ENCODE measurements at places on chromosomes 6 and 20. TPM values are rescaled to one million over a fixed set of nuclear protein-coding genes. Genes with fewer than 3 reads are reported as not detected.

The RNGTT gene
- 20.9 TPM for total RNA-seq

The OPN5 gene
- total RNA-seq, result not detected

The GJA1 gene
- total RNA-seq, result 3.5 TPM

The RNF39 gene
- total RNA-seq, result 0.95 TPM

The HMGN3 gene
- total RNA-seq, result 13.3 TPM

- no peaks in the 10 kb centered on the region for H3K27me3 ChIP-seq
- H3K4me1 ChIP-seq, result no peaks in the 10 kb centered on the region
- no peak for DNase-seq
- no peak overlapping the region for H3K27ac ChIP-seq
These were observed 691.8 kb downstream of the QKI start for GRCh38 chr6:164106345-164106769.

DNA sequence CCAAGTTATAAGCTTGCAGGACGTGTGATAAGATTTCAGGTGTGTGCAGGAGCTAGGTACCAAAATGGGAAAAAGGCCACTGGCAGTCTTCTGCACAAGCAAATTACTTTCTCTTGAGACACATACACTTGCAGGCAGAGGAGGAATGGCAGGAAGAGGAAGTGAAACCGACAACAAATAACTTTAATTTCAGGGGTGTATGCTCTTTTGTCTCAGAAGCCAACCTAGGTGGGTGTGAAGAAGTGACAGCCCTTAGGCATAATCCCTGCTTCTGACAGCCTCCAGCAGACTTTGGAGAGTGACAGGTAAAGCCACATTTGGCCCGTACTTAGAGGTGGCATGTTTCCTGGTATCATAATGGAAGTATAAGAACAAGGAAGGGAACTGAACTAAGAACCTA lies 118.8 kb upstream of the TRAF3IP2 start:
- no peak overlapping the region for H3K27ac ChIP-seq
- H3K36me3 ChIP-seq, result no peaks in the 10 kb centered on the region
- H3K27me3 ChIP-seq, result no peaks in the 10 kb centered on the region
- no peak overlapping the region for H3K4me3 ChIP-seq
- no peaks in the 10 kb centered on the region for H3K4me1 ChIP-seq

- no peaks in the 10 kb centered on the region for H3K4me1 ChIP-seq
- no peak overlapping the region for H3K4me3 ChIP-seq
- DNase-seq, result no peak
These were observed 68.9 kb downstream of the PERP start for GRCh38 chr6:138038142-138038870.

DNA sequence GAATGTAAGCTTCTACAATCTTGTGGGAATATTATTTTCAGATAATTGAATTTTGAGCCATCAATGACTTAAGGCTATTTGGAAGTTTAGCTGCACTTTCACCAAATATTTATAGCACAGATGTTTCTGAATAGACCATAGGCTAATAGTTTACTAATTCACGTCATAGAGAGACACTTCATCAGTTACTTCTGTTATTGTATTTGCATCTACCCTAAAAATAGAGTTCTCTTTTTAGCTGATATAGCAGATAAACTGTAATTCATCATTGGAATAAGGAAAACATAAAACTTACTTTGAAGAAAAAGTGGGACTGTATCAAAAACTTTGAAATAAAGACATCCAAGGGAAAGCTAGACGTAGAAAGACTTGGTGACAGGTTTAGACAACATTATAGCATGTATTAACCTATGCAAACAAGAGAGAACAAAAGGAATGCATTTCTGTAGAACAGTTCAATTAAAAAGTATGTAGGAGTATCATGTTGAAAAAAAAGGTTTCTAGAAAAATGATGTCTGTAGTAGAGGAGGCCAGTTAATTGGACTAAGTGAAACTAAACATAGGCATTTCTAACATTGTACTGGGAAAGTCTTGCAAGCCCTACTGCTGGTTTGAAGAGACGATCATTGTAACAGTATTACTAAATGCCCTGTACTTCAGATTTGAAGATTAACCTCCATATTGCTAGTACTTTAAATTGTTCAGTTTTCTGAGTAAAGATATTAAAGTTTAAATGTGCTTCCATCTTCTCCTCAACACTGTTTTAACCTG lies 123.3 kb downstream of the ZFAND3 start:
- no peaks in the 10 kb centered on the region for H3K36me3 ChIP-seq
- no peak overlapping the region for H3K4me3 ChIP-seq
- no peak for DNase-seq
- peaks cover 5% of the 10 kb centered on the region for H3K4me1 ChIP-seq
- H3K27ac ChIP-seq, result no peak overlapping the region

DNA sequence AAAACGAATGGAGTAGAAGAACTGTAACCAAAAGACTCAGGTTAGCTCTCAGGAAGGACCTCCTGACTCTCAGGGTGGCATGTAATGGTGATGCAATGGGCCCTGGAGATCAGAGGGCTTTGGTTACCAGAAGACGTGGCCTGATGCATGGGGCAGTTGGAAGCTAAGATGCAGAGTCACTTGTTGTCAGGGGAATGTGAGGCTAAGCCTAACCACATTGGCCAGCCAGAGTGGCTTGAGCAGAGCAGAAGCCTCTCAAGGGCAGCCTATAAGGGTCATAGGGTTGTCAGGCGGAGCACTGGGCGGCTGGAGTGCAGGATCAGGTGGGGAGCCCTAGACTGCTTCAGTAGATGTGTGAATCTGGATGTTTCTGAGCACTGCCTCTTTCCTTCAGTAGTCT lies 5.9 kb downstream of the CNBD2 start:
- H3K27ac ChIP-seq, result no peak overlapping the region
- no peak for DNase-seq
- H3K4me1 ChIP-seq, result no peaks in the 10 kb centered on the region
- no peak overlapping the region for H3K4me3 ChIP-seq
- H3K27me3 ChIP-seq, result no peaks in the 10 kb centered on the region

GRCh38 chr6:82074556-82074955 lies 173.0 kb downstream of the IBTK start:
- H3K36me3 ChIP-seq, result no peaks in the 10 kb centered on the region
- no peak overlapping the region for H3K27ac ChIP-seq
- no peak overlapping the region for H3K4me3 ChIP-seq
- H3K27me3 ChIP-seq, result no peaks in the 10 kb centered on the region

GRCh38 chr6:143039548-143039947 lies 21.1 kb upstream of the AIG1 start:
- DNase-seq, result no peak
- no peak overlapping the region for H3K4me3 ChIP-seq
- H3K27ac ChIP-seq, result no peak overlapping the region
- H3K36me3 ChIP-seq, result no peaks in the 10 kb centered on the region
- no peaks in the 10 kb centered on the region for H3K27me3 ChIP-seq

GRCh38 chr20:45894797-45895196 lies 3.7 kb downstream of the CTSA start:
- H3K27me3 ChIP-seq, result no peaks in the 10 kb centered on the region
- no peak overlapping the region for H3K4me3 ChIP-seq
- H3K36me3 ChIP-seq, result no peaks in the 10 kb centered on the region

GRCh38 chr6:143141442-143141841 lies 80.8 kb downstream of the AIG1 start:
- no peaks in the 10 kb centered on the region for H3K27me3 ChIP-seq
- H3K36me3 ChIP-seq, result no peaks in the 10 kb centered on the region
- no peak for DNase-seq
- H3K4me1 ChIP-seq, result no peaks in the 10 kb centered on the region
- no peak overlapping the region for H3K27ac ChIP-seq
- no peak overlapping the region for H3K4me3 ChIP-seq

DNA sequence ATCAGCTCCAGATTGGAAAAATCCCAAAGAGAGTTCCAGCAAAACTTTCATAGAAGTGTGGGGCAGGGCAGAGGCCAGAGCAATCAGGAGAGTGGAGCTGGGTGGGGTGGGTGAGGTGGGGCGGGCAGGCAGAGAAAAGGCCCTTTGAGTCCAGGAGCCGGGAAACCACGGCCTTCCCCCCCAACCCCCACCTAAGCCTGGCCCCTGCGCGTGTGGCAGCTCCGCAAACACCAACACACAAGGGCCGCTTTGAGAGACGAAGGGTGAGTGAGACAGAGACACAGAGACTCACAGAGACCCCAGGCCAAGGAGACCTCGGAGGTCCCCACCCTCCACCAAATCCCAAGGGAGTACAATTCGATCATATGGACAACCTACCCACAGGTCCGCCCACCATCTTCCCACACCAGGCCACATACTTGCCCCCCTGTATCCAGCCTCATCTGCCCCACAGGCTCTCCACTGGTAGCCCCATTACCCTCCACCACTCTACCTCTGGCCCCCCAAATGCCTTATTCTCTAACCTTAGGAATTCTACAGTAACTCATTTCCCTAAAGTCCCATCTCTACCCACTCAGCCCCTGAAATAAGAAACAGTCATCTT lies 1.7 kb downstream of the COL11A2 start:
- H3K27ac ChIP-seq, result no peak overlapping the region
- H3K36me3 ChIP-seq, result peaks cover 10% of the 10 kb centered on the region
- no peak for DNase-seq
- H3K4me1 ChIP-seq, result peaks cover 20% of the 10 kb centered on the region
- no peak overlapping the region for H3K4me3 ChIP-seq
- H3K27me3 ChIP-seq, result peaks cover 37% of the 10 kb centered on the region

- DNase-seq, result no peak
- H3K27ac ChIP-seq, result peak overlapping the region; percentile 78
- H3K27me3 ChIP-seq, result no peaks in the 10 kb centered on the region
- no peak overlapping the region for H3K4me3 ChIP-seq
These were observed 27.6 kb downstream of the CNKSR3 start for GRCh38 chr6:154482858-154483257.

The IMPG1 gene
- total RNA-seq, result not detected

- peak overlapping the region; percentile 94 for H3K27ac ChIP-seq
- H3K4me1 ChIP-seq, result peaks cover 43% of the 10 kb centered on the region
- no peak for DNase-seq
- H3K4me3 ChIP-seq, result no peak overlapping the region
- peaks cover 4% of the 10 kb centered on the region for H3K27me3 ChIP-seq
These were observed 1.4 kb upstream of the SLC29A1 start for GRCh38 chr6:44221961-44222335.

- H3K27ac ChIP-seq, result no peak overlapping the region
- H3K4me1 ChIP-seq, result no peaks in the 10 kb centered on the region
- H3K36me3 ChIP-seq, result no peaks in the 10 kb centered on the region
- no peak for DNase-seq
These were observed 261.4 kb upstream of the CDH4 start for GRCh38 chr20:60990643-60991042.

The NFKBIL1 gene
- 29.5 TPM for total RNA-seq

The NELFE gene
- total RNA-seq, result 82.5 TPM

The VSX1 gene
- total RNA-seq, result not detected

- no peaks in the 10 kb centered on the region for H3K27me3 ChIP-seq
- no peaks in the 10 kb centered on the region for H3K36me3 ChIP-seq
- DNase-seq, result no peak
These were observed 49.3 kb downstream of the CD83 start for GRCh38 chr6:14166839-14167238.

DNA sequence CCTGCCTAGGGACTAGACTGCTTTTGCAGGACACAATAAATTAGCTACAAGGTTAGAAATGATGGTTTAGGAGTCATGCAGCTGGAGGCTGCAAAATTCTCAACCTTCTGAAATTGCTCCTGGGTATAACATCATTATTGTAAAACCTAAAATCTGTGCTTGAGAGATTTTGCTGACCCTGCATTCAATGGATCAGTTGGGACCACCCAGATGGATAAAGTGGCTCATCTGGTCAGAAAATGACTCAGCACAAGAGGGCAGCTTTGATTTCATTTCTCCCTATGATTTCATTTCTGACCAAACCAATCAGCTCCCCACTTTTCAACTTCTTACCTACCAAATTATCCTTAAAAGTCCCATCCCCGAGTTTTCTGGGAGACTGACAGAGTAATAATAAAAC lies 367.3 kb upstream of the AGPAT4 start:
- no peak overlapping the region for H3K27ac ChIP-seq
- H3K4me3 ChIP-seq, result no peak overlapping the region
- no peak for DNase-seq
- H3K27me3 ChIP-seq, result no peaks in the 10 kb centered on the region
- no peaks in the 10 kb centered on the region for H3K4me1 ChIP-seq

The OXT gene
- total RNA-seq, result not detected

GRCh38 chr6:27263886-27264285 lies 16.4 kb downstream of the PRSS16 start:
- DNase-seq, result no peak
- H3K36me3 ChIP-seq, result no peaks in the 10 kb centered on the region
- no peak overlapping the region for H3K27ac ChIP-seq
- no peaks in the 10 kb centered on the region for H3K4me1 ChIP-seq
- H3K4me3 ChIP-seq, result no peak overlapping the region

DNA sequence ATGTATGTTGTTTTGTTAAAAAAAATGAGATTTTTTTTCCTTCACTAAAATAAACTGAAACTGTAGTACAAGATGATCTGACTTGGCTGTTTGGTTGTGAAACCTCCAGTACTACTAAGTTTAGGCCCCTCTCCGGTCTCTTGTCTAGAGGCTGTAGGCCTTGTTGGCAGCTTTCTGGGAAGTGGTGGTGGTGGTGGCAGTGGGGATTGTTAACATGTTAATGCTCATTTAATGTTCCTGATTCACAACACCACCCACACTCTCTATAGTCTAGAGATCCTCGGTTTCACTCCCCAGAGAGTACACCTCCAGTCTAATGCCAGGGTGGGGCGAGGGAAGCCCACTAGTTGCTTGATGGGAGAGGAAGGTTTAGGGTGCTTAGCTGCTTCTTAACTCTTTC lies 24.1 kb downstream of the STK4 start:
- peaks cover 7% of the 10 kb centered on the region for H3K36me3 ChIP-seq
- H3K4me1 ChIP-seq, result no peaks in the 10 kb centered on the region
- DNase-seq, result no peak
- H3K27me3 ChIP-seq, result no peaks in the 10 kb centered on the region

The HELZ2 gene
- total RNA-seq, result 42.6 TPM

All from transverse colon (tissue), 4 donors.